ENCODE measurements at places on chromosomes 6 and 20.

DNA sequence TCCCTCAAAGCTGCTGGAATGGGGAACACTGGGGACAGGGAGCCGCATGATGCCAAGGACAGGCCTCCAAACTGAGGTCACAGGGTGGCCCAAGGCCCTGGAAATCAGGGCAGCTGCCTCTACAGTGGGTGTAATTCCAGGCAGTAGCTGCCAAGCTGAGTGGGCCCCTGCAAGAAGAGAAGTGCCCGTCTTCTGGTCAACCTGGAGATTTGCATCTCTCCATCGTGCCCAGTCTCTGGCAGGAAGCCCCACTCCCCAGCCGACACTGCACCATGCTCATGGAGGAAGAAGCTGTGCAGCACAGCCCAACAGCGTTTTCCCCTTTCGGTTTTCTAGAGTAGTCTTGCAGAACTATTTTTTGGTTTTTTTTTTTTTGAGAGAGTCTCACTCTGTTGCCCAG is 2.2 kb upstream of the FAM209A start:
- DNase-seq: no peak

- no peak for DNase-seq
Observed at GRCh38 chr6:16733085-16733484, 28.2 kb downstream of the ATXN1 start.

DNA sequence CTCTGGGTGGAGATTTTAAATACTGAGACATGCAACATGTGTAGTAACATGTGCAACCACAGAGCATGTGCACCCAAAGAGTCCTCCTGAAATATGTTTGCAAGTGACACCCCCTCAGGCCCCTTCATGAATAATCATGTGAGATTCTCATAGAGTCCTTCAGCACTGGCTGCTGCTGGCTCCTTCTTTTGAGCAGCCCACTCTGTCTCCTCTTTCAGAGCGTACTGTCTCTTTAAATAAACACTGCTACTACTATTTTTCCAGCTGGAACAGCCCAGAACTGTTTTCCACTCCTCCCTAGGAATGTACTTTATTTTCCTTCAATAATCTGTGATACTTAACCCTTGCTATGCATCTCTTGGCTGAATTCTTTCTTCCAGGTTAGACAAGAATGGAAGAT is 42.0 kb downstream of the HLA-DRB5 start:
- no peak for DNase-seq

DNA sequence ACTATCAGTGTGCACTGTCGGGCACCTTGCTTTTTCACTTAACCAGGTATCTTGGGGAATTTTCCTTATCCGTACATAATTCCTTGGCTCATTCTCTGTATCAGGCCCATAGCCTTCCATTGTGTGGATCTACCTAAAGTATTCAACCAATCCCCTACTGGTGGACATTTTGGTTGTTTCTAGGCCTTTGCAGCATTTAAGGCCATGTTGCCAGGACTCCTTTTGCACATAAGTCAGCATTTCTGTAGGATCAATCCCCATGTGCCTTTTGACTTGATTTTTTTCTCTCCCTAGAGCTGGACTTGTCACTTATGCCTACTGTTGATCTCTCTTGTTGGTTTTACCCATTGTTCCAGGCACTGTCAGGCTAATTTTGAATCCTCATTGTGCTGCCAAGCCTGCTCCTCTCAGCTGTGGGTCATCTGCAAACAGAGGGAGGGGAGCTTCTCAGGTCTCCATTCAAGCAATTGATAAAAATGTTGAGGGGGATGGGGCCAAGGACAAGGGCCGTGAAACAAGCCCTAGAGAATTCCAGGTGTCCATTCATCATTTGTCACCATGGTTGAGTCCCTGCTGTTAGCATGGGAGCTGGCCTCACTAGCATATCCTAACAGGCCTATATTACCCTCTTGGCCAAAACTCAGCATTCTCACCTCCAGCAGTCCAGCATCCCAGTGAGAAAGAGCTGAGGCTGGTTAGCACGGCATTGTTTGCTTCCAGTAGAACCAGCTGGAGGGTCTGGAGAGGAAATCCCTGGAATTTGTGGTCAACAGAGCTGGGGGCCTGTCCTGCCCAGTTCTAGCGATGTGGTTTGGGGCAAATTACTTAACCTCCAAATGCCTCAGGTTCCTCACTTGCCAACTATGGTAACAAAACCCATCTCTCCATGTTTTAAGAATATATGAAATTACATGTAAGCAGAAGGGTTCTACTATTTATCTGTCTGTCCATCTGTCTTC is 178.4 kb downstream of the MRPL14 start:
- DNase-seq: peak; percentile 6

DNA sequence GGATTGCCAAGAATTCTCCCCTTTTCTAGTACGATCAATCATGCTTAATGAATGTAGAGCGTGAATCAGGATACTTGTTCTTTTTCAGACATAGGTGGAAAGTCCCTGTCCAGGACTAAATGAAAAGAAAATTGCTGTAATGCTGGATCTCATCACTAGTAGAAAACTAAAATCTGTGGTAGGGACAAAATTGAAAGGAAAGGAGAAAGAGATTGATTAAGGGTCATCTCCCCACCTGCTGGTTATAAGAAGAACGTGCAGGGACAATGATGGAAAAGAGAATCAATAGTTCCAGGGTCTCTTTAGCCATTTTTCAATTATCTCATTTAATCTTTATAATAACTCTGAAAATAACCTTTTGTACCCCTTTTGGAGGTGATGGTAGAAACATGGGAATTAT is 18.7 kb upstream of the HLA-DRB1 start:
- DNase-seq: no peak

DNA sequence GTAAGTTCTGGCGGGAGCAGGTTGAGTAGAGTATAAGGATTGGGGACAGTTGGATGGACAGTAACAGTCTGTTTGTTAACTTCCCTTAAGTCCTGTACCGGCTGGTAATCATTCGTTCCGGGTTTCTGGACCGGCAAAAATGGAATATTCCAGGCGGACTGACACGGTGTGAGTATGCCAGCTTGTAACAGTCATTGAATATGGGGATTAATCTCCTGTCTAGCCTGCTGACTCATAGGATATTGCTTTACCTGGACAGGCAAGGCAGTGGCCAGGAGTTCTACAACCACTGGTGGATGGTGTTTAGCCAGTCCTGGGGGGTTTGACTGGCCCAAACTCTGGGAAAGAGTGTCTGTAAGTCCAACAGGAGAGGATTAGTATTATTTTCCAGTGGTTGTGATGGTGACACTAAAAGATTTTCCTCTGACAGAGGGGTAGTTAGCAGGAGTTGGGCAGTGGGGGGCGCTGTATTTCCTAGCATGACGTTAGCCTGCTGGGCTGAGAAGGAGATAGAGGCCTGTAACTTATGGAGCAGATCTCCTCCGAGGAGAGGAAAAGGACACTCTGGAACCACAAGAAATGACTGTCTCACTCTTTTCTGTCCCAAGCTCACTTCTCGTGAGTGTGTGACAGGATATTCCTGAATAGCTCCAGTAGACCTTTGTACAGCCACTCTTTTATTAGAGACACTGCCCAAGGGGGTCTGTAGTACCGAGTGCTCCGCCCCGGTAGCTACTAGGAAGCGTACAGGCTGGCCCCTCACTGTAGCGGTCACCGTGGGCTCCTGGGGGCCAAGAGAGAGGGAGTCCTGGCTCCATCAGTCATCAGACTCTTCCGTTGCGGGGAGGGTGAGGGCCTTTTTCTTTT is 152.2 kb downstream of the TRIM27 start:
- DNase-seq: no peak

DNA sequence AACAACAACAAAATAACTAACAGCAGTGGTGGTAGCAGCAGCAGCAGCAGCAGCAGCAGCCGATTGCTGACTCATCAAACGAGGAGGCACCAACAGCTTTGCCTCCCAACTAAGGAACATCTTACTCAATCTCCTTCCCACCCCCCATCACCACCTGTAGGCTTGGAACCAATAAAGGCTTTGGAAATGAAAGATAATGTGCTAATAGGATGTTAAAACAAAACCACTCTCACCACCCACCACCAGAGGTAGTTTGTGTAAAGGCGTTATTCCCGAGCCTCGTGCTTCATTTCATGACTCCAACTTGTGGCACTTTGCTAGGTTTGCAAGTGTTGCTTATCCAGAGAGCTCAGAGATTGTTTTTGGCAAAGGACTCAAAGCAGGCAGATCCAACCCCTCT is 346.5 kb downstream of the CD83 start:
- DNase-seq: no peak

- DNase-seq: no peak
Observed at GRCh38 chr6:158060455-158061360, 79.0 kb downstream of the SYNJ2 start.

All from activated T-cell treated with anti-CD3 and anti-CD28 coated beads, Interleukin-2, amount 50 U/mL, for 24 hours (primary cell).